ENCODE measurements at places on chromosomes 5 and 9.

DNA sequence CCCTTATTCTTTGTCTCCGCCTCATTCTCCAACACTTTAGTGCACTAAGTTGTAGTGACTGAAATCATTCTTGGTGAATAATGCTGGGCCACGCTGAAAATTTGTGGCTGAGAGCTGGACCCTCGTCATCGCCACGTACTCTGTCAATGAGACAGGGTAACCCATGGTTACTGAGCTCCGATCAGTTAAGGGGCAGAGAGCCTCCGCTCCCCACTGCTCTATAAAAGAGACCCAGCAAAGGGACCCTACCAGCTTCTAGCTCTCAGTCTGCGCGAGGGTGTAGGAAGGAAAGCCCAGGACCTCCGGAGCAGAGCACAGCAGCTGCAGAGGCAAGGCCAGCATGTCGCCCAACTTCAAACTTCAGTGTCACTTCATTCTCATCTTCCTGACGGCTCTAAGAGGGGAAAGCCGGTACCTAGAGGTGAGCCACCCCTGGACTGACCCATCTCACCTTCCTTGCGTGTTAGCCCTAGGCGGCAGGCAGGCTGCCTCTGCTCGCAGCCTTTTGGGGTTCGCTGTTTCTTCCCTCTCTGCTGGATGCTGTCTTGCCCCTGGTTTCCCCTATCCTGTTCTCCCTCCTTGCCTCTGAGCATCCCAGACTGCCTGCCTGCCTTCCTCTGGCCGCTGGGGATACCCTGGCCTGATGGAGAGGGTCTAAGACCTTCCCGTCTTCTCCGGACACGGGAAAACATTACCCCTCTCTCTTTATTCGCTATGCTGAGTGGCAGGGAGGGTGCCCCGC is at the start of gene CRHBP:
TSS of gene CRHBP (plus strand) at position 251 of the 742 bp plus-strand sequence. CDS start at position 341, 90 bp downstream.
- DNase-seq: no peak

- DNase-seq: no peak
Observed at GRCh38 chr9:98201102-98201501, 8.7 kb upstream of the CORO2A start.

- DNase-seq: no peak
Observed at GRCh38 chr5:143933451-143933850, 121.5 kb downstream of the HMHB1 start.

DNA sequence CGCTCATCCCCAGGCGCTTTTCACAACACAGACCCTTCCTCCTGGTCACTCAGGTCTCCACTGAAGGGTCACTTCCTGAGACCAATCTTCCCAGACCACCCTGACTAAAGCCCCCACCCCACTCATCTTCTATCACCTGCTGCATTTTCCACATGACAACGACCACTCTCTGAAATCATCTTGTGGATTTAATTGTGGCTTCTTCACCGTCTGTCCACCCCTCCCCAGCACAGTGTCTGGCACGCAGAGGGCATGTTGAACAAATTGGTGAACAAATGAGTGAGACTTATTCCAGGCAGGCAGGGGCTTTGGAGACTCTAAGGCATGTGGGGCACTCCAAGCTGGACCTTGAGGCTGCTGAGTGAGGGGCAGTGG is 8.8 kb downstream of the BARX1 start:
- no peak for DNase-seq

DNA sequence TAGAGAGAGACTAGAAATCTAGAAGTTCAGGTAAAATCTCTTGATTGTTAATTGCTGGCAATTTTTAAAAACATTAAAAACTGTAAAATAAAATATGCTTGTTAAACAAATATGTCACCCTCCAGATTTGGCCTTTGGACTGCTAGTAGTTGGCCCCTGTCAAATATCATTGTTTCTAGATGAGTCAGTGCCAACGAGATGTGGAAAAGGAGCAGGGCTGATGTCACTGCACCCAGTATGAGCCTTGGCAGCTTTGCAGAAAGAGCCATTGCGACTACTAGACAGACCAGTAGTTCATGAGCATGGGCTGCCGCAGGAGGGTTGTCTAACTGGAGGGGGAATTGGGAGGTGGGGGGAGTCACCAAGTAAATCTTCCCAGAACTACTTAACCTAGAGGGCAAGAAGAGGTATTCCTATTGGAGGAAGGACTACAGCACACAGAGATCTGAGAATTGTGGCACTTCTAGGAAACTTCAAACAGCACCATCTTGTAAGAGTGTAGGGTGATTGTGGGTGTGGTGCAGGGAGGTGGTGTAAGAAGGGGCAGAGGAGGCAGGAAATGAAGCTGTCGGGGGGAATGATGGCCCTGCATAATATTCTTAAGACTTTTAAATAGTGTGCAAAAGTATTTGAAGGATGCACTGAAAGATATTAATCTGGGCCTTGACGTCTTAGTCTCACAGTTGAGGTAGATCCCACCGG is 7.1 kb upstream of the DOCK2 start:
- peak; percentile 84 for DNase-seq

GRCh38 chr5:174003795-174004194 is 14.8 kb downstream of the C5orf47 start:
- DNase-seq: no peak

- DNase-seq: no peak
Observed at GRCh38 chr5:93417490-93417889, 163.5 kb downstream of the NR2F1-AS1 start.

DNA sequence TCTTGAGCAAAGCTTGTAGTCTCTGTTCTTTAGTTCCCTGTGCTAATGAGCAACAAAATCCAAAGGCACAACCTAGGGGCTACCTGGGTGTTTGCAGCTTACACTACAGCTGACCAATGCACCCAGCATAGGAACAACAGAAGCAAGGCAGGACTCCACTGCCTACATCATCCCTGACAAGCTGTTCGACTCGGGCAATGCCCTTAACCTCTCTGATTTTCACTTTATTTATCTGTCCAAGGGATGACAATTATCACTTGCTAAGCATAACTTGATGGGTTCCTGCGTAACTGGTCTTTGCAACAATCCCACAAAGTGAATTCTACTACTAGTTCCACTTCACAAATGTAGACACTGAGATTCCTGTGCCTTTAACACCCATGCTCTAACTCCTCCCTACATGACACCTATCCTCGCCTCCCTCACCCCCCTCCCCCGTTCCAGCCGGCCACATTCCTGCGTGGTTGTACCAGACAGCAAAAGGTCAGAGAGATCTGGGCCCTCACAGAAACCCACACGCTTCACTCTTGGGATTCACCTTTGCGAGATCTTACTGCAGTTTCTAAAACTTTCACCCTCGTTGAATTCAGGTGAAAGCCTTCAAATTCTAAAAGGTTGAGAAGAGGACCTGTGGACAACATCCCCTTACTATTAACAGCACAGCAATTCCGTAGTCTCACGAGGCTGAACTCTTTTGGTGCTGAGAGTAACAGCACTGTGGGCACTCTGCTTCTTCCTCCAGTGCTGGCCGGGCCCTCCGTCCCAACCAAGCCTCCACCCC is 995 bp downstream of the IPPK start:
- peak; percentile 61 for DNase-seq

DNA sequence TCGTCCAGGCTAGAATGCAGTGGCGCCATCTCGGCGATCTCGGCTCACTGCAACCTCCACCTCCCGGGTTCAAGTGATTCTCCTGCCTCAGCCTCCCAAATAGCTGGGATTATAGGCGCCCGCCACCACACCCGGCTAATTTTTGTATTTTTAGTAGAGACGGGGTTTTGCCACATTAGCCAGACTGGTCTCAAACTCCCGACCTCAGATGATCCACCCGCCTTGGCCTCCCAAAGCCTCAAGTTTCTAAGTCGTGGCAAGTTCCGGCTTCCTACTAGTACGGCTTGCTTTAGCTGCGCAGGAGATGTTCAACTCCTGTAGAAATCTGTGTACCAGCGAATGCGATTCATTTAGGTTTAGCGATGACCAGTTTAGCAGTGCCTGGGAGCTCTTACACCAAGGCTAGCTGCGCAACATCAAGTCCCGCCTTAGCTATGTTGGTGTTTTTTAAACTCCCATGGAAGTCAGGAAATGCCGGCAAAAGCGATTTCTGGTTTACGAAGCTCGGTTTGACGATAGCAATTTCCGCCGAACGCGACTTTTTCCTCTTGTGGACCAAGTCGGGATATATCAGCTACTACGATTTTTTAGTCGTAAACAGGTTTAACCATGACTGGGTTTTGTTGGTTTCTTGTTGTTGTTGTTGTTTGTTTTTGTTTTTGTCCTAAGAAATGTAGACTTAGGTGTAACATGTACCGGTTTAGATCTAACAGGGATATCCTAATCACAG is 46.4 kb downstream of the ANXA2R start:
- peak; percentile 93 for DNase-seq

DNA sequence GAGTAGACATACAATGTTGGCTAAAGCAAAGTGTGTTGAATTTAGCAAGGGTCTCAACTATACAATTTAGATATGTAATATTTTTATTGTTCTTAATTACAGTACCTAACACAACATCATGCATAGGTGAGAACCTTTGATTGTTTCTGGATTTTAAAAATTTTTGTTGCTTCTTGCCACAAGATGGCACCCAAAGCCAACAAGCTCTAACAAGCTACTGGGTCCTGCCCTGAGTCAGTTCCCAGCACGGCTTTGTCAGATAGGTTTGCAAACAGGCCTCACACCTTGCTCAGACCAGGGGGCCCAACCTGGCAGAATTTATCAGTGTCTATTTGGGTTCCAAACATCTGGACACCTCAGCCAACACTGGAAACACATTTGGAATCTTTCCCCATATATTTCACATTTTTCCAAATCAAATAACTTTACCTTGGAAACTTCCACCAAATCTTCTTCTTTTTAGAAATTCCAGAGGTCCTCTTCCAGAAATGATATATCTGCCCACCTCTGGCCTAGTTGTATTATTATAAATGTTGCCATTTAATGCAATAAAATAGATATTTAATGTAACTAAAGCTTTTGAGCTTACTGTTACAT is 49.5 kb upstream of the EGFLAM start:
- DNase-seq: peak; percentile 51

DNA sequence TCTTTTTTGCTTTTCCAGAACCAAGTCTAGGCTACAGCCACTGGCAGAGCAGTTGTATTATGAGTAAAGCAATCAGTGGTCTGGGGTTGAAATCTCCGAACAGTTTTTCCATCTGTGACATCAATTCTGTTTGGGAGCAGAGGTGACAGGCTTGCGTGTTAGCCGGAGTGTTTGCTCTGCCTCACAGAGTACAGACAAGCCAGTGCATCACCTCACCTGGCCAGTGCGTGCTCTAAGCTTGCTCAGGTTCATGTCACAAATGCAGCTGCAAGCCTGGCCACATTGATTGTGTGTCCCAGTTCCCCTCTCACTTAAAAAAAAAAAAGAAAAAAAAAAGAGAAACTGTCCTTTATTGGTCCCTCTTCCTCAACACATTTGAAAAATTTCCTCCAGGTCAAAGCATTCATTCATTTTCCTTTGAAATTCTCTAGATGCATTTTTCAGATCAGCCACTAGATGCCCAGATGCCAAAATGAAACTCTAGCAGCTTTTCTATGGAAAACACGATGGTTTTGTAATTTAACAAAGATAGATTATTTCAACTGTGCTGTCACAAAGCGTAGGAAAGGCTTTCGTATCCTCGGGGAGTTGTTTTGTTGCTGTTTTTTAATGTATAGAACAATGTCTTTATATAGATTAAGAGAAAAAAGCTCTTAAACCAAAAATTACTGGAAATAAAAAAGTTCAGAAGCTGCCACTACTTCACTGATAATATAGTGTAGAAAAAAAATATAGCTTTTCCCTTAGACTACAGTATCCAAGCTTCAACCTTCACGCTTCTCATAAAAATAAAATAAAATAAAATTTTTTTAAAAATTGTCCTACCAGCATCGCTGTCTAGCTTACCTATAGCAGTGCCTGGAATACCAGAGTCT is 585.5 kb downstream of the TLE1 start:
- no peak for DNase-seq

DNA sequence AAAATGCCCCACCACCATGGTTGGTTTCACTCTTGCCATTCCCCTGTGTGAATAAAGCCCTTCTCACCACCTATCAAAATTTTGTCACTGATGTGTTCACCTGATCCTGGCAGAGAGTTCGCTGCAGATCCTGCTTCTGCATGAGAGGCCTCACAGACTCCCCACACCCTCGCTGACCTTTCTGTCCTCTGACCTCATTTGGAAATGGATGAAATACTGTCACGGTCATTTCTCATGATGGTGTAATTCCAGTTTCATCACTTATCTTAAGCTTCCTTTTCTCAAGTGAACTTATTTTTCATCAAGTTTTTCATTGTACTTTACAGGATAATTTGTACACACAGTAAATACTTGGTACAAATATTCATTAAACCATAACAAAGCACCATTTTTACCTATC is 131.3 kb downstream of the FRMD3 start:
- DNase-seq: no peak

DNA sequence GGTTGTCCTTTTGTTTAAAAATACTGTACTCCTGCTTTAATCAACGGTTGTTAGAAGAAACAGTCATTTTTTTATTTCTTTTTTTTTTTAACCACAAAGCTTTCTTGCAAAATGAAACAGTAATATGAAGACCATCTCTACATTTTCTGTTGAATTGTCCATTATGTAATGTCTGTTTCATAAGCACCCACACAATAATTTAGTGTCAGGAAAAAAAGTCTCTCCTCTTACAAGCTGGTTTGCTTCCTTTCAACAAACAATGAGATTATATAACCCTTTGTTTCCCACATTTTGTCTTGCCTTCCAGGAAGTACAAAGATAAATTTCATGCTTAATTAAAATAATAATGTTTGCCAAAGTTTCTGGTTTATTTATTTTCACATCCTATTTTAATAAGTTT is 16.7 kb downstream of the CTNNAL1 start:
- peak; percentile 56 for DNase-seq

GRCh38 chr5:97545886-97546535 is 363.0 kb upstream of the RIOK2 start:
- DNase-seq: peak; percentile 53

GRCh38 chr5:32765266-32765665 is 54.1 kb downstream of the NPR3 start:
- DNase-seq: no peak

GRCh38 chr9:136804509-136805206 is 3.1 kb upstream of the RABL6 start:
- DNase-seq: no peak

- peak; percentile 84 for DNase-seq
Observed at GRCh38 chr5:10702040-10702629, 58.9 kb downstream of the DAP start.
